Fibroblast of skin of left quadriceps (primary cell): ENCODE measurements at places on chromosomes 6 and 20.

GRCh38 chr6:152261179-152261578 is 376.0 kb downstream of the SYNE1 start:
- DNase-seq = no peak

DNA sequence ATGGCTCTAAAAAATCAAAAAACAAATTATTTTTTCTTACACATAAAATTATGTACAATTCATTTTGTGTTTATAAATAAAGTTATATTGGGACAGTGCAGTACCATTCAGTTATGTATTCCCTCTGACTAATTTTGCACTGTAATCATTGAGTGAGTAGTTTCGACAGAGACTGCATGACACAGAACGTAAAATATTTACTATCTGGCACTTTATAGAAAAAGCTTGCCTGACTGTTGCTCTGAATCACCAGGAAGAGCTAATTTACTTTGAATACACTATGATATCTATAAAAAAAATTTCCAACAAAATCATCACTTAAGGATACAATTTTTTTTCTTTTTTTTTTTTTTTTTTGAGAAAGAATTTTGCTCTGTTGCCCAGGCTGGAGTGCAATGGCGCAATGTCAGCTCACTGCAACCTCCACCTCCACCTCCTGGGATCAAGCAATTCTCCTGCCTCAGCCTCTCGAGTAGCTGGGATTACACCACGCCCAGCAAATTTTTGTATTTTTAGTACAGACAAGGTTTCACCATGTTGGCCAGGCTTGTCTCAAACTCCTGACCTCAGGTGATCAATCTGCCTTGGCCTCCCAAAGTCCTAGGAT is 11.0 kb upstream of the KHDC1L start:
- peak; percentile 89 for DNase-seq

DNA sequence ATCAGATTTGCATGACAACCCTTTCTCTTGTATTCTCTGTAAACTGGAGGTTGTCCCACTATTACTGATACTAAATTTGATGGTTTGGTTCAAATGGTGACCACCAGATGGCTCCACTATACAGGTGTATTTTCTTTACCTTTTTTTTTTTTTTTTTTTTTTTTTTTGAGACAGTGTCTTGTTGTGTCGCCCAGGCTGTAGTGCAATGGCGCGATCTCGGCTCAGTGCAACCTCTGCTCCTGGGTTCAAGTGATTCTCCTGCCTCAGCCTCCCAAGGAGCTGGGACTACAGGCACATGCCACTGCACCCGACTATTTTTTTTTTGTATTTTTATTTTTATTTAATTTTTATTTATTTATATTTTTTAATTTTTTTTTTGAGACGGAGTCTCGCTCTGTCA is 6.6 kb upstream of the WTAP start:
- DNase-seq = no peak

DNA sequence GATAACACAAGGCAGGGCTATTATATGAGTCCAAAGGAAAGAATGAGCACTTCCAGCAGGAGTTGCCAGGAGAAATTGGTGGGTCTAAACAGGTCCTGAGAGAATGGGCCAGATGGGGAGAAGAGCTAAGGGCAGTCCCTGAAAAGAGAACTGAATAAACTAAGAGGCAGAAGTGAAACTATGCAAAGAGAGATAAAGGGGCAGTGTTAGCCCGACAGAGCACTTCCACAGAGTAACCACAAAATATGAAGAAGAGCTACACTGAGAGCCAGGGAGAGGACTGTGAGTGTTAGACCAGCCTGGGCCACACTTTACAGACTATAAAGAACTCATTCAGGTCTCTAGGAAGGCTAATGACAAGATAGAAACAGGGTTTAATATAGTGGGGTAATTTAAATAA is 43.8 kb downstream of the RALGAPA2 start:
- no peak for DNase-seq

DNA sequence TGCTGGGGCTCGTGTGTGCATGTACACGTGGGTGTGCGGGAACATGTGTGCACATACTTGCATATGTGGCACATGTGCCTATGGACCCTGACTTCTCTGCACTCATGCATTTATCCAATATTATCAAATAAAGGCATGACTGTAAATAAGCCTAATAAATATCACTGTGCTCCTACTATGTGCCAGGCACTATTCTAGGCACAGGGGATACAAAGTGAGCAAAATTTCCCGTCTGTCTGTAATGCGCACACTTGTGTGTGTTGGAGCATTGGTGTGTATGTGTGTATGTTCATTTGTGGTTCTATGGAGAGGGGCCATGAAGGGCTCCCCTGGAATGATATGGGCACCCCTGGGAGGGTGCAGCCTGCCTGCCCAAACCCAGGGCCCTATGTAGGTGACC is 41.9 kb downstream of the ITPR3 start:
- DNase-seq = no peak

DNA sequence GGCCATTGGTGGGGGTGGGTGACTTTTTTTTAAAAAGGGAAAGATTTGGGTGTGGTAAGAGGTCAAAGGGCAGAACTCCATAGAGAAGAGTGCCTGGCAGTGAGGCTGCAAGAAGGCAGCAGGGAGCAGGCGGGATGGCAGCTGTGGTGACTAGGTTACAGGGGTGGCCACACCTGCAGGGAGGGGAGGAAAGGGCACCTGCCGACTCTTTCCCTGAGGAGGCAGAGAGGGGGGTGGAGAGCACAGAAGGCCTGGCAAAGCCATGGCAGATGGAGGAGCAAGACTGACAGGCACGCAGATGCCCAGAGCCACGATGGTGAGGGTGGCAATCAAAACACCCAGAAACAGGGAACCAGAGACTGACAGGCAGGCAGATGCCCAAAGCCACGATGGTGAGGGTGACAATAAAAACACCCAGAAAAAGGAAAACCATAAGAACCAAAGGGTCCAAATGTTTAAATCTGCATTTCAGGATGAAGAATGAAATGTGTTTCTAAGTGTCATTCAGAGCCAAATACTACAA is 19.3 kb downstream of the CST7 start:
- DNase-seq = no peak
